WTC11 (cell line): ENCODE measurements at places on chromosomes 2 and 18. TPM values are rescaled to one million over a fixed set of nuclear protein-coding genes. Genes with fewer than 3 reads are reported as not detected.

Gene CHRND
- total RNA-seq, result 0.07 to 0.11 TPM in 2 of 3 replicates, not detected in the other

Gene ADAM23
- 24.3 to 26.0 TPM (median 24.6 TPM) in 3 replicates for total RNA-seq

Gene MGAT4A
- total RNA-seq, result 6.2 to 7.7 TPM (median 6.7 TPM) in 3 replicates

Gene CPS1
- total RNA-seq, result 9.0 to 18.7 TPM (median 15.5 TPM) in 3 replicates

Gene RBFA
- 32.1 to 37.1 TPM (median 33.2 TPM) in 3 replicates for total RNA-seq

Gene ATP6V1C2
- 0.42 to 1.9 TPM (median 1.2 TPM) in 3 replicates for total RNA-seq

Gene CYBRD1
- 5.9 to 7.9 TPM (median 7.2 TPM) in 3 replicates for total RNA-seq

Gene PIK3C3
- 38.7 to 48.9 TPM (median 40.4 TPM) in 3 replicates for total RNA-seq

Gene SLC4A5
- total RNA-seq, result 0.62 to 1.8 TPM (median 1.2 TPM) in 3 replicates

Gene OSGEPL1
- total RNA-seq, result 15.2 to 17.1 TPM (median 16.7 TPM) in 3 replicates

Gene POTEC
- not detected in 3 replicates for total RNA-seq

DNA sequence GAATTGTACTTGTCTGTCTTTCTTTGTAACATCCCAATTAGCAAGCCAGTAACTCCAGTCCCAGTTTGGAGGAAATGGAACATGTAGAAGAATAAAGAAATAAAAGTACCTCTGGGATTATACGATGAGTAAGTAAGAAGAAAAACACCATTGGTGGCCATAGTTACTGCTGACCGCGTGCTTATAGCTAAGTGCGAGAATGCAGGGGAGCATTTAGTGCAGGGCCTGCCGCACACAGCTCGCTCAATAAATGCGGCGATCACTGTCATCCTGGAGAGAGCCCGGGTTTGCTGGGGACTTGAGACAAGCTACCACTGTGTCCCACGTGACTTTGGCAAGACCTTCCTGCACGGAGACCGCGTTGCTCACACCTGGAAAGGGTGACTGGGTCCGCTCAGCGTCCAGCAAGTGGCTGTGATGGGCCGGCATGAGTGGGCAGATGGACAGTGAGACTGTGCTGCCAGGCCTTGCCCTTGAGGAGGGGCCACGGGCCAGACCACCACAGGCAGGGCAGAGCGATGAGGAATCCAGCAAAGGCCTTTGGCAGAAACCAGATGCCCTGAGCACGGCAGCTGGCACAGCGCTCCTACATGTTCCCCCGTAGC, 54.8 kb downstream of the ADI1 start:
- DNase-seq, result no peak

- DNase-seq, result no peak
These were observed 395.7 kb upstream of the SALL3 start for GRCh38 chr18:78583739-78584458.

DNA sequence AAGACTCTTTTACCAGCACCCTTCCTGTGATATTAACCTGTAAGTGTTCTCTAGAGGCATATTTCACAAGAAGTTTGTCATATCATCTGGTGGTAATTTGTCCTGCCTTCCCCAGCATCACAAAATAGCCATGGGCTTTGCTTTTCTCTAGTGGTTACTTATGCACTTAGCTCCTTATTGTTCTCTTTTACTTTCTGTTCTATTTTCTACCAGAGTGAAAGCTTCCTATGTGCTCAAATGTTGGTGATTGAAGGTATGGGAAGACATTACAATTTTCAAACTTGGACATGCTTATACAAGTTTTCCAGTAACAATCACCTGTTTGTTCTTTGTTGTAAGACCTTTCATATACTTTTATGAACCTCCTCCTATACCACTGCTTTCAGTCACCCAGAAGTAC, 87.0 kb upstream of the KCNH7 start:
- no peak for DNase-seq

GRCh38 chr2:220684099-220684498, 888.0 kb downstream of the EPHA4 start:
- DNase-seq, result no peak

GRCh38 chr18:76593843-76594242, 98.8 kb upstream of the ZNF516 start:
- no peak for DNase-seq

DNA sequence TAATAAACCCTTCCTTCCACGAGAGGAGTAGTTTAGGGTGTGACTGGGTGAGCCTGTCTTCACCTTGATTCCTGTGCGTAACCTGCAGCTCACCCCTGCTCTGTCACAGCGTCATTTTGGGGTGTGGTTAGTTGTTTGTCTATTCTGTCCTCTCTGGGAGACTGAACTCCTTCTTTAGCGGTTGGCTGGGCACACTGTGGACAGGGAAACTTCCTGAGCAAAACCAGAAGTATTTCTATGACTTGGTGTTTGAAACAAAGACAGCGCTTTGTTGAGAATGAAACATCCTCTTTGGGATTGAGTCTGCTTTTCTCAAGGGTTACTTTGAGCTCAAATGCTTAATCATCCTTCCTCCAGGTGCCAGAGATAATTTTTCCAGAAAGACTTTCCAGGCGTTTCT, 270.7 kb downstream of the HRH4 start:
- no peak for DNase-seq

DNA sequence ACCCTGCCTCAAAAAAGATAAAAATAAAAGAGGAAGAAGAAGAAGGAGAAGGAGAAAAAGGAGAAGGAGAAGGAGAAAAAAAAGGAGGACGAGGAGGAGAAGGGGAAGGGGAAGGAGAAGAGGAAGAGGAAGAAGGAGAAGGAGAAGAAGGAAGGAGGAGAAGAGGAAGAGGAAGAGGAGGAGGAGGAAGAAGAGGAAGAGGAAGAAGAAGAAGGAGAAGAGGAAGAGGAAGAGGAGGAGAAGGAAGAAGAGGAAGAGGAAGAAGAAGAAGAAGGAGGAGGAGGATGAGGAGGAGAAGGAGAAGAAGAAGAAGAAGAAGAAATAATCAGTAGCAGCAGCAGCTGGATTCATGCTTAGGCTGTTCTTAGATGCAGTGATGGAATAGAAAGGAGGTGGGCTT, 159.7 kb downstream of the TFCP2L1 start:
- DNase-seq, result no peak

- no peak for DNase-seq
These were observed 122.6 kb upstream of the PIEZO2 start for GRCh38 chr18:11271954-11272353.

- DNase-seq, result no peak
These were observed 110.7 kb upstream of the CELF4 start for GRCh38 chr18:37676276-37676675.

DNA sequence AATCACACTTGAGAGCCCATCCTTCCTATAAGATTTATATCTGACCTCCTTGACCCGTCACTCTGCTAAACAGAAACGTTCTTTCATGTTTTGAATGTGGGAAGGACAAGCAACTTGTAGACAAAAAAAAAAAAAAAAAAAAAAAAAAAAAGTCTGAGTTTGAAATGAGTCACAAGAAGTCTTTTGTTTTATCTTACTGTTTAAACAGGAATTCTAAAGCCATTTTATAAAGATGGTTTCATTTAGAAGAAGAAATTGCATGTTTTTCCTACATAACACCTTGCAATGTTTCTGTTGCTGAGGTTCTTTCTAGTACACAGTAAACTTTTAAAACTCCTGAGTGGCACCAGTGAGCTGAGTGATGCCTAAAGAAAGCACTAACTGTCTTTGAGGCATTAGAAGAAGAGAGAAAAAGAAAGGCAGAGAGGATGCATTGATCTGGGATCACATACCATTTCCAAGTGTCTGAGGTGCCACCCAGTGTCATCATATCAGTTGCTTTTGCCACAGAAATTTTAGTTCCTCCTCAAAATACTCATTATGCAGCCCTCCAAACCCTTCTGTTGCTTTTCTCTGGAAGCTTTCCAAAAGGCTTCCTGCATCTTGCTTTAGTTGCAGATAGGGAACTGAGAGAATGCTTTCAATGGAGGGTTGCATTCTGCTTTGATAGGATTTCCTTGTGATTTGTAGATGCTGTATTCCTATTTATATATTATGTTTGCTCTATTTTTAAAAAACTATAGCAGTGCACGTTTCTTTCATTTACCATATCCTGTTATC, 69.1 kb downstream of the ACVR2A start:
- no peak for DNase-seq

- DNase-seq, result no peak
These were observed 66.4 kb downstream of the MYO1B start for GRCh38 chr2:191311627-191312026.

GRCh38 chr2:23386339-23387220, 1.6 kb downstream of the KLHL29 start:
- peak; percentile 45 for DNase-seq

- DNase-seq, result no peak
These were observed 80.1 kb downstream of the PLA2R1 start for GRCh38 chr2:159982270-159982669.

GRCh38 chr18:76490670-76491472, 4.2 kb downstream of the ZNF516 start:
- peak; percentile 50 for DNase-seq

DNA sequence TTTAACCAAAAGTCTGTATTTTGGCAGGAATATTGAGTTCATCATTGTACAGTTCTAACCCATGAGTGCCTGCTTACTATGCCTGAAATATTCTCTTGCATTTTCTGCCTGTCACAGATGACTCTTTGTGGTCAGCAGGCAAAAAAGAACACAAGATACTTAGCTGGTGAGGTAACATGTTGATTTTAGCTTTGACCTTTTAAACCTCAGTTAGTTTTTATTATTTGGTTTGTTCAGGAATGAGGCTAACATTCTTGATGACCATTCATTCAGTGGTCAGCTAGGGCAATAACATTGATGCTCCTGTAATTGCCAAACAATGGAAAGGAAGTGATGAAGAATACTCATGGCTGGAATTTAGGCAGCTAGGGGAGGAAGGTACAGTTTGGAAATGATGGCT, 491.2 kb downstream of the PIK3C3 start:
- no peak for DNase-seq

GRCh38 chr2:230890646-230891045, 25.9 kb downstream of the ITM2C start:
- DNase-seq, result no peak

DNA sequence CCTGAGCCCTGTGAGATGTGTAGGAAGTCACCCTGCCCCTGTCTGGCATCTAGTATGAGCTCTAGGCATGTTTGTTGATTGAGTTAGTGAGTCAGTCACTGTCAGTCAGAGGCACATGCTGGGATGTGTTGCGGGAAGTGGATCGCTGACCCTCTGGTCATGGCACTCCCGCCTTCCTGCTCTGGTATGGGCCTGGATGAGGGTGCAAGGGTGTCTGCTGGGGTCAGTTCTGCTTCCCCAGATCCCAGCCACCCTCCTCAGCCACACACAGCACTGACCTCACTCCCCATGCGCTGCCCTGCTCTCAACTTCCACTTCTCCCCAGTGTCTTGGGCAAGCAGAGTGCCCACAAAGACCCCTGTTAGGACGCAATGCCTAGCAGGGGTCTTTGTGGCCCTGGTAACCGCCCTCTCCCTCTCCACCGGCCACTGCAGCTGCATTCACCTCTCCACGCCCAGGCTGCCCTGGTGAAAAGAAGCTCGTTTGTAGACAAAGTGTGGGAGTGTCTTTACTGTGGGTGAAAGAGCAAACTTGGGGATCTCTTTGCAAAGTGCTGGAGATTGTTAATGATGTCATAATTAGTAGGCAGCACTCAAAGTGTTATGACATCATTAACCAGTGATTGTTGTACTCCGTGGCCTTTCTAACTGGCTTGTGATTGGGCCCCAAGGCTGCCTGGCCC, 252.1 kb downstream of the LDLRAD4 start:
- no peak for DNase-seq

GRCh38 chr2:30425326-30425725, 21.7 kb upstream of the LCLAT1 start:
- no peak for DNase-seq

DNA sequence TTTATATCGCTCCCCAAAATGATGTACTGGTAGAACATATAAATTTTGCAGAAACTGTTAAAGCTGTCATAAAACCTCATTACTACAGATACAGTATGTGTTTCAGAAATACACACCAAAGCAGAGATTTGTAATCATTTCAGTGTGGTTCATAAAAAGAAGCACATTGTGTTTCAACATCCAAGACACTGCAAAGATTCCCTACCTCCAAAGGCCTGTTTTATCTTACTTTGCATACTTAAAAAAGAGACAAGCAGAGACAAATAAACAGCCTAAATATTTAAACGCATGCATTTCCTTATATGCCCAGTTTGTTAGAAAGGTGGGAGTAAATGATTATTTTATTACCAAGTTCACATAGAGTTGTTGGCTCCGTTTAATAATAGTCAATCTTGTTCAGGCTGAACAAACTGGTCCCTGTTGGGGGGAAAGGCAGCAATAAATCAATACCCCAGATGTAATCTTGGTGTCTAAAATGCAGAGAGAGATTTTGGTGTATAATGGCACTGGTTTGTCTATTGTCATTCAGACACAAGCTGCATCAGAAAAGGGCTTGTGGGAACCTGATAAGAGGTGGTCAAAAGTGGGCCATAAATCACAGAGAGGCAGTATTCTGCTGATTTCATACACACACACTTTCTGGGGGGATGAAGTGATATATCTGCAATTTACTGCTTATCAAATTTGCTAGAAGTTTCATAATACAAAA, 321.4 kb upstream of the ETAA1 start:
- no peak for DNase-seq

DNA sequence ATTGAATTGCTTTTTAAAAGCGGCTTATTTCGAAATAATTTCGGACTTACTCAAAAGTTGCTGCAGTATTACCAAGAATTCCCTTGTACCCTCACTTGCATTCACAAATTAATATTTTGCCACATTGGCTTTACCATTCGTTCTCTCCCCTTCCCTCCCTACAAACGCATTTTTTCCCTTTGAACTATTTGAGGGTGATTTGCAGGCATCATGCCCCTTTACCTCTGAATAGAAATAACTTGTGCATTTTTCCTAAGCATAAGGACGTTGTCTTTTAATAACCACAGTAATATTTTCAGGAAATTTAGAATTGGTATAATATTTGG, 608 bp downstream of the CCDC138 start:
- no peak for DNase-seq
